ENCODE measurements at places on chromosomes 2 and 18.

- no peak for DNase-seq
These were observed 1.3 kb downstream of the MAPRE2 start for GRCh38 chr18:35042389-35043071.

- no peak for DNase-seq
These were observed 3.5 kb downstream of the CDK5R2 start for GRCh38 chr2:218962859-218963492.

- DNase-seq = no peak
These were observed 195.9 kb upstream of the DTNA start for GRCh38 chr18:34514238-34514637.

- no peak for DNase-seq
These were observed 309.3 kb downstream of the RNF144A start for GRCh38 chr2:7226501-7226900.

DNA sequence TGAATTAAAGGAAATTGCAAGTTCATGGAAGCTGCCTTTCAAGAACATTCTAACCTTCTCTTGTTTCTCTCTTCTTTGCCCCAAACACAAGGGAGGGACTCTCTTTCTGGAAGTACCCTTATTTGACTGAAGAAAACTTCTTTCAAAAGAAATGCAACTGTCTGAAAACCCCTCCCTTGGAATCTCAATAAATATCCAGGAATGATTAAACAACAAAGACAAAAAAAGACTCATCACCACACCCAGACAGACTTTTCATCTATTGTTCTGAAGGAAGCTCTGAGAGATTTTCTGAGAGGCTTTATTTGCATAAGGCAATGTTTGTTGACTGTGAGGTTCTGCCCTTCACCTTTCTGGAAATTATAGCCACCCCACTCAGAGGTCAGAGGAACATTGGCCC is 1260.9 kb downstream of the LRP1B start:
- DNase-seq = no peak

GRCh38 chr2:156343940-156344301 is 11.4 kb upstream of the NR4A2 start:
- DNase-seq = no peak

All from Right ventricle myocardium inferior (tissue), 1 donor.